Cerebellum (tissue), 4 donors: ENCODE measurements at places on chromosomes 13 and 19. TPM values are rescaled to one million over a fixed set of nuclear protein-coding genes. Genes with fewer than 3 reads are reported as not detected.

The IZUMO2 gene
- not detected for total RNA-seq

- DNase-seq = no peak
Observed at GRCh38 chr19:23916991-23917390, 2.3 kb downstream of the ZNF726 start.

DNA sequence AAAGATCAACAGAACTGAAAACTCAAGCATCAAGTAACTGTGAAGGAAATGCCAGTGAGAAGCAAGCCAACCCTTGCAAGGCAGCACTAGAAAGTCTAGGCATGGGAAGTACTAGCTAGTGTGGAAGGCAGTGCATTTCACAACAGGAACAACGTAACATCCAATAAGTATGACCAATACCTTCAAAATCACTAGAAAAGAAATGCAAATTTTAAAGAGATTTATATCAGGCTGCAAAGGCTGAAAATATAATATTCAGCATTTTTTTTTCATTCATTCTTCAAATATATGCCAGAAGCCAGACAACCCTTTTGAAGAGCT lies 121.9 kb downstream of the DLEU7 start:
- DNase-seq = no peak

The SIAH3 gene
- total RNA-seq = 18.0 TPM

- DNase-seq = no peak
Observed at GRCh38 chr19:52997975-52998374, 15.7 kb upstream of the ERVV-1 start.

DNA sequence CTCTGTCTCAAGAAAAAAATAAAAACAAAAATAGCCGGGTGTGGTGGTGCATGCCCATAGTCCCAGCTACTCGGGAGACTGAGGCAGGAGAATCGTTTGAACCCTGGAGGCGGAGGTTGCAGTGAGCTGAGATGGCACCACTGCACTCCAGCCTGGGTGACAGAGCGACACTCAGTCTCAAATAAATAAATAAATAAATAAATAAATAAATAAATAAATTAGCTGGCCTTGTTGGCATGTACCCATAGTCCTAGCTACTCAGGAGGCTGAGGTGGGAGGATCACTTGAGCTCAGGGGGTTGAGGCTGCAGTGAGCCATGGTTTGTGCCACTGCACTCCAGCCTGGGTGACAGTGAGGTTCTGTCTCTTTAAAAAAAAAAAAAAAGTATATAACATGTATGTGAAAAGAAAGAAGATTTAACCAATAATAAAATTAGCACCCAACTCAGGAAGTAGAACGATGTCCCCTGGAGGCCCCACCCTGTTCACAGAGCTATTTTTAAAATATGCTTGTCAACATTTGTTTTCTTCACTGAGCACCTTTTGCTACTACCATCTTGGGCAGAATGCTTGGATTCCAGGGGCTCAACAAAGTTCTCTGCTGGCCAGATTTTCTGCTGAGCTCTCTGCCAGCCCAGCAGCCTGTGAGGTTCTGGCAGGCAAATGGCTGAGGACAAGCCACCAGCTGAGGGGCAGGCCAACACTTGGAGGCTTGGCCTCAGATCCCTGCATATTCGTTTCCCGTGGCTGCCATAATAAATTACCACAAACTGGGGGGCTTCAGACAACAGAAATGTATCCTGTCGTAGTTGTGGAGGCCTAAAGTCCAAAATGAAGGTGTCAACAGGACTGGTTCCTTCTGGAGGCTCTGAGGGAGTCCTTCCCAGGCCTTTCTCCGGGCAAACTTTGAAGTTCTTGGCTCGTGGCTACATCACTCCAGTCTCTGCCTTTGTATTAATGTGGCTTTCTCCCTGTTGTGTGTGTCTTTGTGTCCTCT lies 5.2 kb downstream of the SLC25A42 start:
- peak; percentile 59 for DNase-seq

DNA sequence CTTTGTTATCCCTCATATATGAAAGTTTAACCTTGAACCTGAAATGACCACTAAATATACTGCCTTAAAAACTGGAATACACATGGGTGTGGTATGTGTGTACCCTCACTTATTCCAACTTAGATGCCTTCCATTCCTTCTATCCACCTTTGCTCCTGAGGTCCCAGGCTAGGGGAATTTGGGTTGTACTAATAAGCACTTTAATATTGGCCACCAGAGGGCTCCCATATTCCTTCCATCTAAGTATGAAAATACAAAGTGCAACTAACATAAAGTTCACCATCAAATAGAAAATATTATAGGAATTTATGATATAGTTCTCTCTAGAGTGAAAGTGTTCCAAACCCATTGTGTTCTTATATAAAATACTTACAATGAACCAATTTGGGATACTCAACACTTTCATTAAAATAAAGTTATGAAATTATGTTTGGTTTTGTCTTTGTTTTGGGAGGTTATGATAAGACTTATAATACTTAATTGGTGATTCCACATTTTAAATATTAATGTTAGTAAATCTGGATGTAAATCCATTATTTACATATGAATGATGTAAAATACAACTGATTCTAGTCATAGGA lies 62.3 kb downstream of the ITGBL1 start:
- peak; percentile 34 for DNase-seq

DNA sequence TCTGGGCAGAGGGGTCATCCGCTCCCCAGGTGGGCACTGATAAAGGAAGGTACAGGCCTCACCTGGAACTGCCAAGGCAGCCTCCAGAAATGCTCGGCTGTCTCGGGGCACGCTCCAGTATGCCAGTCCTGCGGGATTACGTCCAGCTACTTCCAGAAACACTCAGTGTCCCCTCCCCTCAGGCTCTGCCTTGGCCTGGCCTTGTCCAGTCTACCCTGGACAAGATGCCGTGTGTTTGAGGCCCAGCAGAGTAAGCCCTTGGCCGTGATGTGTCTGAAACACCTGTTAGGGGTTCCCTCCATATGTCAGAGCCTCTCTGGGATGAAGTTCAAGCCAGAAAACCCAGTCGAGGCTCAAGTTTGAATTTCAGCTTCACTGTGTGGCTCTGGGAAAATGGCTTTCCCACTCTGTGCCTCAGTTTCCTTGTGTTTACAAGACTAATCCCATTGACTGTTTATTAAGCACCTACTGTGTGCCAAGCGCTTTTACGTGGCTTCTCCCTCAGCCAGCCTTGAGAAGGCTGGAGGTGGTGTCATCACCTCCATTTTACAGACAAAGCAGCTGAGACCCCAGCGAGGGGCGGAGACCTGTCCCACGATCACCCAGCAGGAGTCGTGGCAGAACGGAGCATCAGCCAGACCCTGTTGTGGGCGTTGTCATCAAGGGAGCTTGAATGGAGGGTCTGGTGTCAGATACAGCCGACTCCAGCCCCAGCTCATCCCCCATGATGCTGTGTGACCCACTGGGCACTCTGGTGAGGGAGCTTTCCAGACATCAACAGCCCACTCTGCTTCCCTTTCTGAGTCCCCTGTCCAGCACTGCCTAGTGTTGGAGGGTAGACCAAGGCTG lies 2.0 kb upstream of the PIK3R2 start:
- peak; percentile 70 for DNase-seq

The FCGBP gene
- 5.8 TPM for total RNA-seq

GRCh38 chr13:107138486-107138885 lies 570.5 kb upstream of the ARGLU1 start:
- peak; percentile 12 for DNase-seq

The FFAR2 gene
- not detected for total RNA-seq

DNA sequence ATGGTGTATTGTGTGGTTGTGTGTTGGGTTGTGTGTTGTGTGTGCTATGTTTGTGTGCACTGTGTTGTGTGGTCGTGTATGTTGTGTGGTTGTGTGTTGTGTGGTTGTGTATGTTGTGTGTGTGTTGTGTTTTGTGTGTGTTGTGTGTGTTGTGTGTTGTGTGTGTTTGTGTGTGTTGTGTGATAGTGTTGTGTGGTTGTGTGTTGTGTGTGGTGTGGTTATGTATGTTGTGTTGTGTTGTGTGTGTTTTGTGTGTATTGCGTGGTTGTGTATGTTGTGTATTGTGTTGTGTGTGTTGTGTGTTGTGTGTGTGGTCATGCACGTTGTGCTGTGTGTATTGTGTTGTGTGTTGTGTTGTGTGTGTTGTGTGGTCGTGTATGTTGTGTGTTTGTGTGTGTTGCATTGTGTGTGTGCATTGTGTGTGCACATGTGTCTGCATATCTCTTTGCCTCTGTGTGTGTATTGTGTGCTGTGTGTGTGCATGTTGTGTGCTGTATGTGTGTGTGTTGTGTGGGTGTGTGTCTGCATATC lies 2.9 kb downstream of the C3 start:
- no peak for DNase-seq

DNA sequence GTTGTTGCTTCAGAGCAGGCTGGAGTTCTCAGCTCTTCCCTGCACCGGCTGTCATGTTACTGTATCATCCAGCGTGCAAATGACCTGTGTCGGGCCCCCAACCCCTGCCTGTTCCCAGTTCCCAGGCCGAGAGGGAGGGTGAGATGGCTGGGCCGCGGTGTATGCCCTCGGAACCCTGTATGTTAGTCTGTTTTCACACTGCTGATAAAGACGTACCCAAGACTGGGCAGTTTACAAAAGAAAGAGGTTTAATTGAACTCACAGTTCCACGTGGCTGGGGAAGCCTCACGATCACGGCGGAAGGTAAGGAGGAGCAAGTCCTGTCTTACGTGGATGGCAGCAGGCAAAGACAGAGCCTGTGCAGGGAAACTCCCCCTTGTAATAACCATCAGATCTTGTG lies 10.9 kb downstream of the TMEM255B start:
- DNase-seq = no peak

The FGF14 gene
- total RNA-seq = 86.1 TPM

DNA sequence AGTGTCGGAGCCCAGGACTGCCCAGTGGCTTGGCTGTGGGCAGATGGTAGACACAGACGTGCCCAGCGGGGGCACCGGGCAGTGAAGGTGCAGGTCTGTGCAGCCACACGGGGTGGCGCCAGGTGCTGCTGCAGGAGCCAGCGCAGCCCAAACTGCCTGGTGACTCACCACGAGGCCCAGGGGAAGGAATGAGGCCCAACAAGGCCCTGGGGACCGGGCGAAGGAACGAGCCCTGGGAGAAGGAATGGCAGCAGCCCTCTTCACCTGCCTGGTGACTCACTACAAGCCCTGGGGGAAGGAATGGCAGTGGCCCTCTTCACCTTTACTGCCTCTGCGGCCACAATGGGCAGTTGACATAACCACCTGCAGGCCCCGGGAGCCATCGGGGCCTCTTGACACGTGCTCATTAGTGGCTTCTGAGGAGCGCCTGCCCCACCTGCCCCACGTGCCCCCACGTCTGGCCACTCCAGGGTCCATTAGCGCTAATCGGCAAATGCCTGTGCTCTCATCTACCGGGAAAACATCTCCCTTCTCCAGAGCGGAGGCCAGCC lies 9.3 kb downstream of the MED16 start:
- peak; percentile 60 for DNase-seq

- DNase-seq = no peak
Observed at GRCh38 chr13:99144306-99144705, 56.3 kb upstream of the UBAC2 start.

- no peak for DNase-seq
Observed at GRCh38 chr19:46862974-46863632, 2.3 kb downstream of the ARHGAP35 start.
